ENCODE measurements at places on chromosomes 16 and 17. TPM values are rescaled to one million over a fixed set of nuclear protein-coding genes. Genes with fewer than 3 reads are reported as not detected.

The CCR7 gene
- not detected for total RNA-seq

DNA sequence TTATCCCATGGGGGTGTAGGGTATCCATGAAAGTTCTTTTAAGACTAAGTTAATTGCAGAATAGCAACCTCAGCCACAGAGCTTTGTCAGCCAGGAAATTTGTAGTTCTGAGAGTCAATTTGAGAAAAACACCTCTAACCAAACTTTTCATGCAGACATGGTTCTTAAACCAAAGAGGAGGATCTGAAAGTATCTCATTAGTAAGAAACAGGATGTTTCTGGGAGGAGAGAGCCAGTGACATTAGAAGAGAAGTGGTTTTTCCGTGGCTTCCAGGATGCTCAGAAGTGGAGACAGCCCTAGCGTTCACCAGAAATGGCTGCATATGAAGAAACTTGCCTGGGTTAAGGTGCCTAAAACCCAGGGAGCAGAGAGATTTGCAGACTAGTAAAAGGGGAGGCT, 7.9 kb downstream of the GNAO1 start:
- no peak for DNase-seq

- no peak for DNase-seq
These were observed 18.8 kb downstream of the AXIN2 start for GRCh38 chr17:65542610-65543009.

GRCh38 chr16:53041320-53042051, 11.2 kb downstream of the CHD9NB start:
- DNase-seq = peak; percentile 90

DNA sequence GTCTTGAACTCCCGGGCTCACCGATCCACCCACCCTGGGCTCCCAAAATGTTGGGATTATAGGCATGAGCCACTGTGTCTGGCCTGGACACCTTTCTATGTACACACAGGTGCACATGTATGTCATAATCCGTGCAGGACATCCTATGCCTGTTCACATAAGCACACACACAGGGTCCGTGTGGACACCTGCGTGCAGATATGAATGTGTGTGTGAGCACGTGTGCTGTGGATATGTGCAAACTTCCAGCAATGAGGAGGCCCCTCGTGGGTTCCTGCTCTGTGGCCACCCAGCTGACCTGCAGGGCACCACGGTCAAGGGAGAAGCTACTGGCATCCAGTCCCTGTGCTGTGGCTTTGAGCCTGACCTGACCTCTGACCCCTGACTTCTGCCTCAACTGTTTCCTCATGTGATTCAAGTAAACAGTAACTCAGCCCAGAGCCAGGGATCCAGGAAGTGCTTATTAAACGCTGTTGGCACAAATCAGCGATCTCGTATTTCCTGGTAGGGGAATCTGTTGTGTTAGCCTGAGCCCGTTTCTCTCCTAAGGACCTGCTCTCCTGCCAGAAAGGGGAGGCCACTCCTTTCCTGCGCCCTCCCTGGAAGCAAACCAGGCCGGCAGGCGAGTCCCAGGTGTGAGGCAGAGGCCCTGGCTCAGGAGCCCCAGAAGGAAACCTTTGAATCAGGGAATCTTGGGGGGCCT, 6.5 kb downstream of the CPNE7 start:
- DNase-seq = no peak

GRCh38 chr17:17298108-17298507, 5.1 kb upstream of the NT5M start:
- no peak for DNase-seq

The HAP1 gene
- total RNA-seq = 0.14 TPM

GRCh38 chr17:37024181-37024637, 75.5 kb downstream of the AATF start:
- no peak for DNase-seq

DNA sequence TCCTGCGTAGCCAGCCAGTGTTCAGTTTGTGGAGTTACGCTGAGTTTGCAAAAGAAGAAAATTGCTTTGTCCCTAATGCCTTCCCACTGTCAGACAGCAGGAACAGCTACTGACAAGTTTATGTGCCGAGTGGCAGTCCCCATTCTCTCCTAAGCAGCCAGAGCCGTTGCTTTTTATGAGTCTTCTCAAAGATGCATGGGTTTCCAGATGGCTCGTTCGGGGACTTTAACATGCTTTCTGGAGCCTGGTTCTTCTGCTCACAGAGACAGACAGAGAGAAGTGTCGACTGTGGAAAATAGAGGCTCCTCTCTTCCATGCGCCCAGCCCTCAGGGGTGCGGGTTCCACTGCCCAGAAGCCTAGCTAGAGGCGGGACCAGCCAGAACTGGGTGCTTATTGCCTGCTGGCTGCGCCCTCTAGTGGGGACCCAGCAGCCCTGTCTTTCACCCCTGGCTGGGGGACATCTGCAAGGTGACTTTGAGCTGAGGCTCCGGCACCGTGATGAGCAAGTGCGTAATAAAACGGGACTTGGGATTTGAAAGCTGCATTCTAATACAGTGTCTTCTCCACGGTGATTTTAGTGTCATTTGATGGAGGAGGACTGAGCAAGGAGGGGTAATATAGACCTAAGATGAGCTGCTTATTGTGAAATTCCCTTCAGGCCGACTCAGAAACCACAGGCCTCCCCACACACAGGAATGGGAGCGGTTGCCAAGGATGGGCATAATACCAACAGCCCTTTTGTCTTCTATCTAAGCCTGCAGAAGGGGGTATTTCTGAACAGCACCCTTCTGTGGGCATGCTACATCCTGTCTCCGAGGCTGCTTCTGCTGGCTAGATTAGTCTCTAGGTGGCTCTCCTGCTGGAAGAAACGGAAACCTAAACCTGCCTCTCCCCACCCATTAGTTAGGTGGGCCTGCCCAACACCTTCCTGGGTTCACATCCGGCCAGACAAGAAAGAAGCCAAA, 73.1 kb downstream of the CCDC182 start:
- DNase-seq = peak; percentile 88

DNA sequence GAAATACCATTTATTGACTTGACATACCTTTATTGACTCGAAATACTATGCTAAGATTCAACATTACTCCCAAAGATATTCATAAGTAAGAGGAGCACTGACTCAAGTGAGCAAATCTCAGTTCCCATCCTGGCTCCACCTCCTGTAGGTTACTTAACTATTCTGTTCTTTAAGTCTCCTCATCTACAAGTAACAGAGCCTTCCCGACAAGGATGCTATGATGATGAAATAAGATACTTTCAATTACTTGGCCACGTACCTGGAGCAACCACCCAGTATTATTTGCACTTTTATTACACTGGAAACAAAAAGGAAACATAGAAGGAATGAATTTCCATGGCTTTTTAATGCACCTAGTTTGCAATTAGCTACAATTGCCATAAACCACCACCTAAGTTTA, 16.3 kb downstream of the KANSL1 start:
- no peak for DNase-seq

The NAGLU gene
- total RNA-seq = 8.6 TPM

The IL17C gene
- not detected for total RNA-seq

The SOST gene
- total RNA-seq = not detected

The DNAAF1 gene
- not detected for total RNA-seq

The TBC1D3G gene
- not detected for total RNA-seq

The CLEC19A gene
- not detected for total RNA-seq

GRCh38 chr17:28864991-28865849, 10.4 kb downstream of the ERAL1 start:
- DNase-seq = no peak

DNA sequence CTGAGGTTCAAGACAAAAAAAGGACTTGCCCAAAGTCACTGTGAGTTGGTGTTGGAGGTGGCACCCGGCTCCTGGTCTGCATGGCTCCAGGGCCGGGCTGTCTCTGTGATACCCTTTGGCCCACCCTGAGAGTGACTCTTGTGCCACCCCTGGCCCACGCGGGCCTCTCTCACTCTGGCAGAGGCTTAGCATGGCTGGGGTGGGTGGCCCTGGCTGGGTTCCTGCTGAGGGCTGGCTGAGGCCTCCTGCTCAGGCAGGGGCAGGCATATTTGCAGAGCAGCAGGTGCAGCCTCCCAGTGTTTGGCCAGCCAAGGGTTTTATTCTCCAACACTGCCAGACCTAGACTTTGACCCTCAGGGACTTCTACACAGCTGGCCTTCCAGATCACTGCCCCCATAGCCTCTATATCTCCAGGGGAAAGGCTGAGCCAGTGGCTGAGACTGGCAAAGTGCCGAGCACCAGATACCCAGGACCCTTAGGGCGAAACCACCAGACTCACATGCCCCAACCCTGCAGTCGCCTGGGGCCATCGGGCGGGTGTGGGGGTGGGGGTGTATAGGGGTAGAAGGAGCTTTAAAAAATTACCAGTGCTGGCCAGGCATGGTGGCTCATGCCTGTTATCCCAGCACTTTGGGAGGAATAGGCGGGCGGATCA, 21.5 kb upstream of the ADGRG1 start:
- no peak for DNase-seq

GRCh38 chr16:822174-822908, 21.8 kb upstream of the GNG13 start:
- DNase-seq = no peak

DNA sequence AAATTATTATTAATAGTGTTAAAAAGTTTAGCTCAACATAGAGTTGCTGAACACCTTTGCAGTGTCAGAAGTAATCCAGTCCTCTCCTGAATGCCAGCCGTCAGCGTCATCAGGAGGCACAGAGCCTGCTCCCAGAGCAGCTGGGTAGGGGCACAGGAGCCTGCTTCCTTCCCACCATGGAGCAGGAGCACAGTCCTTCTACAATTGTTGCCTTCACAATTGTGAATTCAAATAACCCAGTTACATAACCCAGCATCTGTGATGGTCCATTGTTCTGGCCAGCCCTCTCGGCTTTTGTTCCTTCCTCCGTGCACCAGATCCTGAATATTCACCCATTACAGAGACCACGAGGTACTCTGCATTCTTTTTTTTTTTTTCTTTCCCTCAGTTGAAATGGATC, 393.9 kb upstream of the MAF start:
- no peak for DNase-seq

- DNase-seq = peak; percentile 79
These were observed 2.8 kb upstream of the ROGDI start for GRCh38 chr16:4805231-4805630.

The RNF112 gene
- 3.5 TPM for total RNA-seq

GRCh38 chr17:77657839-77658238, 300.7 kb upstream of the TNRC6C start:
- no peak for DNase-seq

The TBC1D28 gene
- not detected for total RNA-seq

DNA sequence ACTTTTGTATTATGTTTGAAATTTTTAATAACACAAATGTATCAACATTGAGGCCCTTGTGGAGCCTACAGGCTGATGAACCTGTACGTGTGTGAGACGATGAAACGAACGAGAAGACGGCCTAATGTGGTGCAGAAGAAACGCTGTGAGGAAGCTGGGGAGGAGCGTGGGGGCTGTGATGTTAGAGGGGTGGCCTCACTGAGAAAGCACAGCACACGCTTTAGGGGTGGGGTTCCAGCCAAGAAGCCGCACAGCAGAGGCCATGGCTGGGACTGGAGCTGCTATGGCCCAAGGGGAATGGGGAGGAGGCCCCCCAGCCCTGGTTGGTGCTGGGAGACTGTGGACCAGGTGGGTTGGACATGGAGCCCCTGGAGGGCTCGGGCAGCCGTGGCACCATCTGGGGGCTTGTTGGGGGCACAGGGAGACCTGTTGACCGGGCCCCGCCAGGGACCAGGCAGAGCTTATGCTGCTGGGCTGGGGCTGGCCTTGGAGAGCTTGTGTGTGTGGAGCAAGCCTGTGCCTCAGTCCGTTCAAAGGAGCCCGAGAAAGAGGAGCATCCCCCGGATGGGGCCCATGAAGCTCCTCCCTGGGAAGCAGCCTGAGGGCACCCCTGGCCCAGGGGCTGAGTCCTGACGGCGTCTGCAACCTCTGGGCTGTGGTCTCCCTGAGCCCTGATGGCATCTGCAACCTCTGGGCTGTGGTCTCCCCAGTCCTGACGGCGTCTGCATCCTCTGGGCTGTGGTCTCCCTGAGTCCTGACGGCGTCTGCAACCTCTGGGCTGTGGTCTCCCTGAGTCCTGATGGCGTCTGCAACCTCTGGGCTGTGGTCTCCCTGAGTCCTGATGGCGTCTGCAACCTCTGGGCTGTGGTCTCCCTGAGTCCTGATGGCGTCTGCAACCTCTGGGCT, 44.7 kb downstream of the METRNL start:
- no peak for DNase-seq

- no peak for DNase-seq
These were observed 679.9 kb downstream of the MAF start for GRCh38 chr16:78920621-78921020.

DNA sequence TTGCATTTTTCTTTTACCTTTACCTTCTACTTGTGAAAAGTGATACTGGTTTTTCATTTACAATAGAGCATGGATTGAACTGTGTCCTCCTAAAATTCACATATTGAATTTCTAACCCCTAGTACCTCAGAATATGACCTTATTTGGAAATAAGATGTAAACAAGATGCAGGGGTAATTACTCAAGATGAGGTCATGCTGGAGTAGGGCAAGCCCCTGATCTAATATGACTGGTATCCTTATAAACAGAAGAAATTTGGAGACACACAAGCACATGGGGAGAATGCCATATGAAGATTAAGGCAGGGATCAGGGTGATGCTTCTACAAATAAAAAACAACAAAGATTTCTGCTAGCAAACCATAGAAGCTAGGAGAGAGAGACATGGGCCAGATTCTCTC, 12.2 kb downstream of the MYH13 start:
- no peak for DNase-seq

- peak; percentile 7 for DNase-seq
These were observed 97.4 kb downstream of the SLC39A11 start for GRCh38 chr17:72995008-72995656.

GRCh38 chr16:58105631-58106030, 23.6 kb downstream of the CFAP20 start:
- DNase-seq = no peak

DNA sequence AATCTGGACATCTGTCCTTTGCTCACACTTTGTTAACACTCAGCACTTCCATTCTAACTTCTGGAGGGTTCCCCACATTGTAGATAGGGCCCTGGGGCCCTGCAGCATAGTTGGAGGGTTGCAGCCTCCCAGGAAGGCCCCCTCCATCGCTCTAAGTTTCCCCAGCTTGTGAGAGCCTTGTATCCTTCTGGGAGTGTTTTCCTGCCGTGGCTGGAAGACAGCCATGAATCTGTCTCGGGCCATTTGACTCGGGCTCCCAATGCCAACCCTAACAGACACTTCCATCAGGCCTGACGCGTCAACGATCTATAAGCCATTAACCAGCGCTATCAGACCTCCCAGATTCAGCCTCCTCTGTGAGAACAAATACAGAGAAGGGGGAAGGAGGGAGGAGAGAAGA, 263.7 kb upstream of the RPL38 start:
- DNase-seq = no peak

DNA sequence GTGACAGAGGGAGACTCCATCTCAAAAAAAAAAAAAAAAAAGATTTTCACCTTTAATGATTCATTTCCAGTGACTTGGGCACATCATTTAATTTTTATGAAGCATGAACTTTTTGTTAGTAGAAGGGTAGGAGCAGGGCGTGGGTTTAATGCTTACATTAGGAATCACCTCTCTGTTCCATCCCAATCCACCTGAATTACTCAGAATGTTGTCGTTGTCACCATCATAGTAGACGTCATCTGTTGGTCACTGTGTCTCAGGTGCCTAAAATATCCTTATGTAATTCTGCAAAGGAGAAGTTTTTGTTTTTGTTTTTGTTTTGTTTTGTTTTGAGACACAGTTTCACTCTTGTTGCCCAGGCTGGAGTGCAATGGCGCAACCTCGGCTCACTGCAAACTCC, 38.3 kb upstream of the TEKT3 start:
- no peak for DNase-seq

The MRPS7 gene
- total RNA-seq = 123 TPM
